Brain microvascular endothelial cell (primary cell): ENCODE measurements at places on chromosomes 1 and 21.

GRCh38 chr1:230268371-230269170 is 157.6 kb downstream of the PGBD5 start:
- DNase-seq, result peak; percentile 59

DNA sequence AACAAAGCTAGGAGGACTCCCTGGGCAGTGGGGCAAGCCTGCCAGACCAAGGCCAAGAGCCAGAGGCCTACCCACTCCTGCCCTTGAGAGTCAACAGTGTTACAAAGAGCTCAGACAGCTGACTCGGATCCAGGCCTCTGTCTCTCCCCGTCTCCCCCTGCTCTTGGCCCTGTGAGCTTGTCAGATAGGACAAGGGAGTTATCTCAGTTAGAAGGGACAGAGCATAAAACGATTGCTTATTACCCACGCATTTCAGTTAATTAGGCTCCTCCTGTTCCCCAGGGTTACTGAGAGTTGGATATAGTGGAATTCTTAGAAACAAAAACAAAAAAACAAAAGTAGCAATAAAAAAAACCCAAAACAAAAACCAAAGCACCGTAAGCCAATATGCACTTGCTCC is 1.3 kb downstream of the SLC41A1 start:
- DNase-seq, result peak; percentile 5

DNA sequence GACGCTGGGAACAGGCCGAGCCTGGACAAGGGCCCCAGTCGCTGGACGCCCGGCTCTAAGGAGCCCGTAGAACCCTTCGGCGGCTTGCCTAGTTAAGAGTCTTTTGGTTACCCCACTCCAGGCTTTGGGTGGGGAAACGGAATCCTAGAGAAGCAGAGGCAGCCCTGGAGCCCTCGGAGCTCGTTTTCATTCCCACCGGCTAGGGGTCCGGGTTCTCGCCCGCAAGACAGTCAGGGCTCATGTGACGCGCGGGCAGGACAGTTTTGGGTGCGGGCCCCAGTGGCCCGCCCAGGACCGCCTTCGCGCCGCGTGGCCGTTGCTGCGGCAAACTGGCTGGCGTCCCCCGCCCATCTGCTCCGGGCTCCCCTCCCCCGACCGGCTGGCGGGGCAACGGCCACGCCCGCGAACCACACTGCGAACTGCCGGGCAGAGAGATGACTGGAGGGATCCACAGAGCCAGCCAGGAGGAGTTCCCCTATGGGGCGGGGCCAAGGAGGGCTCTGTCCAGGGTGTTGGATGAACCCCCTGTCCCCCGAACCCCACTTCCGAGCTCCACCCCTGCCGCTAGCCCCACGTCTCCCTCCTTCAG is 829 bp upstream of the HES2 start:
- DNase-seq, result no peak

- no peak for DNase-seq
These were observed 4.1 kb downstream of the PNRC2 start for GRCh38 chr1:23963617-23964234.

DNA sequence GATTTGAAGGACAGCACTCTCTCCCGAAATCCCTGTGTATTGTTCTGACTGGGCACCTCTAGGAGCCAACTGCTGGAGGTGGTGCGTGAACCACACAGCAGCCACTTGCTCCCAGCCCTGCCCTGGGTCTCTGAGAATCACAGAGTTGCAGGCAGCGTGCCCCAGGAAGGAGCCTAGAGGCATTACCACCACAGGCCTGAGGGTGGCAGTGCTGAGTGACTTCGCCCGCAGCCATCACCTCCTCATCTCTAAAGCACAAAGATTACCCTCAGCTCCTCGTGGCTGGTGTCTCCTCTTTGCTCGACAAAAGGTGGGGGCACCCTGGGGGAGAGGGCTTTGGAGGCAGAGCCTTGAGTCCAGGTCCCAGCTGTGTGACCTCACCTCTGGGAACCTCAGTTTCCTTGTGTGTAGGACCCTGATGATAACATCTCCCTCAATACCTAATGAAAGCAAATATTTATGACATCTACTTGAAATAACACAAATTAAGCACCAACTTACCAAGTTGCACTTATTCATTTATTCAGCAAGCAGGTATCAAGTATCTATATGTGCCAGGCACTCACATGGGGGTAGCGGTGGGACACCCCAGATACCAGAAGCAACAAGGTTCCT is 86.3 kb downstream of the VWA5B1 start:
- peak; percentile 49 for DNase-seq

GRCh38 chr21:15354516-15354915 is 289.7 kb upstream of the NRIP1 start:
- no peak for DNase-seq

DNA sequence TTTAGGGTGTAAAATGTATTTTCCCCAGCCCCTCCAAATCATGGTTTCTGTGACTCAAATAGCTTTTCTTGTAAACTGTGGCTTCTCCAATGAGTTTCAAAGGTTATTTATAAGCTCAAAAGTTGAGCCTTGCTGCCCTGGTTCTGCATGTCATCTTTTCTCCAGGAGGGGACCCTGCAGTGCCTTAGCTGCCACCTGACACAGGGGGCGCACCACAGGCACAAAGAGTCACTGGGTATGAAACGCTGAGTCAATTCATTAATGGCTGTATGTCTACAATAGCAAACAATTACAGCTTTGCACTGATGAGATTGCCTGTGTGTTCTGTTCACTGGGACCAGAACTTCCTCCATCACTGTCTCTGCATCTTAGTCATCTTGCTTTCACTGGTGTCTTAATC is 100.8 kb downstream of the PCP4 start:
- no peak for DNase-seq

GRCh38 chr1:94796266-94796665 is 23.9 kb upstream of the SLC44A3 start:
- no peak for DNase-seq

DNA sequence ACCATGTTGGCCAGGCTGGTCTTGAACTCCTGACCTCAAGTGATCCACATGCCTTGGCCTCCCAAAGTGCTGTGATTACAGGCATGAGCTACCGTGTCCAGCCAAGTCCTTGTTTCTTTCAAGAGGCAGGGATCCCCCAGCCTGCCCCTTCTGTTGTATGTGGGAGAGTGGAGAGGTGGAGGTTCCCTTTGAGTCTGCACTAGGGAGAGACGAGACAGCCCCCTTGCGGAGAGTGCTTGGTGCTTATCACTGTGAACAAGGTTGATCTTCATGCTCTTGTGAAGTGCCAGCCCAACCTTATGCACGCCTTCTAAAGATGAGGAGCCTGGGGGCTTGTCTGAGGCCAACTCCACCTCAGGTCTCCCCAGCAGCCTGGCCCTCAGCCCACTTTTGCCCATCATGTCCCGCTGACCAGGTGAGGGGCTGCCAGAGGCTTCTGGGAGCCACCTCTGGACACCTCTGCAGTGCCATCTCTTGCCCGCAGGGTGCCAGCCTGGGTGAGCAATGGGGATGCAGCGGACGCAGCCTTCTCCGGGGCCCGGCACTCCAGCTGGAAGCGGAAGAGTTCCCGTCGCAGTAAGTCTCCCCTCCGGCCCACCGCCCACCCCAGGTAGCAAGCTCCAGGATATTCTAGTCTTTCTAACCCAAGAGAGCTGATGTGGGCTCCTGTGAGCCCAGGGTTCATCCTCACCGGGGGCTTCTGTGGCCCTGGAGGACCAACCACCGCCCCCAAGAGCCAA is 62.3 kb downstream of the ARHGEF10L start:
- DNase-seq, result no peak

GRCh38 chr1:172085317-172085716 is 244.0 kb downstream of the DNM3 start:
- no peak for DNase-seq

DNA sequence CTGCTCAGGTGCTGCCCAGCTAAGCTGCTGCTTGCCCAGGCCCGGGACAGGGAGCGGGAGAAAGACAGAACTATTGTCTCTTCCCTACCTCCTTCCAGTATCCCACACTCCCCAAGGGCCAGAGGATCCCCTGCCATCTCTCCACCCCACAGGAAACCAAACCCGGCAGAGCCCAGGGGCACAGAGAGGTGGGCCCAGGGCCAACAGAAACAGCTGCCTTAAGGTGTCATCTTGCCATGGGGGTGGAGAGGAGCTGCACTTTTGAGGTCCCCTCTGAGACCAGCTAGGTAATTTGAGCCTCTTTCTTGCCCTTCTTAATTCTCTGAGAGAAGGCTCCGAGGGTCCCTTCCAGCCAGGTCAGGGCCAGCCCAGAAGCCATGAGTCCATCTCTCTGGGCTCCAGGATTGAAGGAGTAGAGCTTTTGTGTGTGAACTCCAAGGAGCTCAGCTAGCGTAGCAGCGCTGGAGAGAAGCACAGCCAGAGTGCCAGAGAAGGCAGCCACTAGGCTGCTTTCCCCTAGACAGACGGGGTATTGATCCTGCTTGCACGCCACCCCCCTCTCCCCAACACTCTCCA is 9.7 kb upstream of the GPR61 start:
- no peak for DNase-seq

DNA sequence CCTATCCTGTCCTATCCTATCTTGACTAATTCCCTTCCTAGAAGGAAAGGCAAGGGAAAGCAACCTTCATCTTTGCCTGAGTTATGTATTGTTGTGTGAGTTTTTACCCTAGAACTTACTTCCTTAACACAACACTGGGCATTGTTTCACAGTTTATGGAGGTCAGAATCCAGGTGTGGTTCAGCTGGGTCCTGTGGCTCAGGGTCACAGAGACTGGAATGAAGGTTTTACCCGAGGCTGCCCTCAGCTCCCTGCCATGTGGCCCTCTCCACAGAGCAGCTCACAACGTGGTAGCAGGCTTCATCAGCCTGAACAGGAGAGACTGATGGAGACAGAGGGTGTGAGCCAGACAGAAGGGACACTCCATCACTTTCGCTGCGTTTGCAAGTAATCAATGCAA is 140.5 kb downstream of the FCRL5 start:
- DNase-seq, result no peak

- DNase-seq, result no peak
These were observed 26.7 kb upstream of the TP53BP2 start for GRCh38 chr1:223872308-223872901.
